Stimulated activated CD4-positive, alpha-beta T cell treated with anti-CD3 and anti-CD28 coated beads, Interleukin-1b, Interleukin-23, amount 100 ng/mL, for 1 hour (primary cell): ENCODE measurements at places on chromosomes 6 and 20.

GRCh38 chr6:29708432-29709179 is 14.6 kb upstream of the HLA-F start:
- DNase-seq, result no peak

DNA sequence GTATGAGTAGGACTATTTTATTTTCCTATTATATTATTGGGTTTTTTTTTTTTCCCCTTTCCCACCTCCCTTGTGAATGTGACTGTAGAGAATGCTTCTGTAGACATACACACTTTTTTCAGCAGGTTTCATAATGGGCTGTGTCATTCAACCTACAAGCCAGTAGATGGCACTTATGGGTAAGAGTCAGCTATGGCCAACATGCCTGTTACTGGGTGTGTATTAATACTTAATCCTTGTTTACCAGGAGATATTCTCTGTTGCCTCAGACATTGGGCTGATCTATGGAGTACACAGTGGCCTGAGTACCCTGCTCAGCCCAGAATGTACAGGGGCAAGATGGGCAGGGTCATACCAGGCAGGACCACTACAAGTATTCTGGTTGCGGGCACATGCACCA is 382.5 kb downstream of the EPHA7 start:
- DNase-seq, result no peak

GRCh38 chr6:13013681-13014503 is 297.3 kb downstream of the PHACTR1 start:
- DNase-seq, result no peak

- DNase-seq, result no peak
Observed at GRCh38 chr6:116577486-116577885, 6.2 kb downstream of the RWDD1 start.

- DNase-seq, result no peak
Observed at GRCh38 chr6:42441697-42442081, 10.0 kb downstream of the TRERF1 start.

- no peak for DNase-seq
Observed at GRCh38 chr6:14470671-14471070, 353.1 kb downstream of the CD83 start.

GRCh38 chr6:52576392-52577021 is 353 bp downstream of the TRAM2 start:
- no peak for DNase-seq

GRCh38 chr6:36946526-36946925 is 8.0 kb upstream of the PI16 start:
- DNase-seq, result no peak

GRCh38 chr6:133973109-133973971 is 20.3 kb downstream of the TBPL1 start:
- no peak for DNase-seq

DNA sequence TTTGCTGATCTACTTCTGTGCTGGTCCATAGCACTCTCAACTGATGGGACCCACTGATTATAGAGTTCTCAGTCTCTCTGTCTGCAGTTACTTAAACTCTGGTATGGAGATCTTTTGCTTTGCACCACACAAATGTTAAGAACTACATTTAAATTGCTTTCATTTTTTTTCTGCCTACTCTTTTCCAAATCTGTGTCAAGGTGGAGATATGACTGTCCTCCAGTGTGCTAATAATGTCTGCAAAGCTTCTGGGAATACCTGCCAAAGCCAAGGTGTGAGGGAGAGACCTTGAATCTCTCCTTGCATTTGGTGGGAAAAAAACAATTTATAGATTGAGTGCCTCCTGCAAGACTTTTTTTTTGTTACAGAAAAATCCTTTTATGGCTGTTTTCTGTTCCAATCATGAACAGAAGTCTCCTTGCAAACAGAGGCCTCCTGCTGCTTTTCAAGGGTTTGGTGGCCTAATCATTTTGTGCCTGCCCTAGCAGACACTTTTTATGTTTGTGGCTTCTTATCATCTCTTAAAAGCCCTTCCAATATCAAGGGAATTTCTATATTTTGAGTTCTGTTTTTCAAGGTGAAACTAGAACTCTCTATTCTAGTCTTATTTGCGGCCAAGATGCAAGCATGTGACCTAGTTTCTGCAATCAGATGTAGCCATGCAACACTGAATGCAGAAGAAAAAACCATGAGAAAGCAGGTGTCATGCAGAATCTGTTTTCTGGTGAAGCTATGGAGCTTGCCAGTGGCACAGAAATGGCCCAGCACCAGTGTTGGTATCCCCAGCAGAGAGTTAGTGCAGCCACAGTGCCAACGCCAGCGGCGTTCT is 23.2 kb upstream of the AKIRIN2 start:
- no peak for DNase-seq

DNA sequence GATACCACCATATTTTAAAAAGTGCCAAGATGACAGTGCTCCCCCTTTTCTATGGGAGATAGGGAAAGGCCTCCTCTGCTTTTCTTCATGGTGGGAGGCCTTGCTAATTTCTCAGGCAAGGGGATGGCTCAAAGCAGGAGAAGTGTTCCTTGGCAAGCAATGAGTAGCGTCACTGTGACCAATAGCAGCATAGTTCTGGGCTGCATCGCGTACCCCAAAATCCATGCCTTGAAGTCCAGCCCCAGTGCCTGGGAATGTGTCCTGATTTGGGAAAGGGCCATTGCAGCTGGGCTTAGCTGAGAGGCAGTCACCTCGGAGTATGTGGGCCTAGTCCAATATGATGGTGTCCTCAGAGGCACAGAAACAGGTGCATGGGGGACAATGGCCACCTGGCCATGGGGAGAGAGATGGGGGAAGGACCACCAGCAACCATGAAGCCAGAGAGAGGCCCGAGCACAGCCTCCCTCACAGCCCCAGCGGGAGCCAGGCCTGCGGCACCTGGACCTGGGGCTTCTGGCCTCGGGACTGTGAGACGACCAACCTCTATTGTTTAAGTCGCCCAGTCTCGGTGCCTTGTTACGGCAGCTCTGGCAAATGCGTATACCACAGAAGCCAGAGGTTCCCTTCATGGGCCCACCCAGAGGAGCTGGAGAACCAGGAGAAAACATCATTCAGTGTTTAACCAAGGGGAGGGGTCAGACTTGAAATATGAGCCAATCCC is 153.1 kb upstream of the RPS6KA2 start:
- DNase-seq, result no peak

- DNase-seq, result no peak
Observed at GRCh38 chr6:31615748-31616147, 714 bp downstream of the AIF1 start.

DNA sequence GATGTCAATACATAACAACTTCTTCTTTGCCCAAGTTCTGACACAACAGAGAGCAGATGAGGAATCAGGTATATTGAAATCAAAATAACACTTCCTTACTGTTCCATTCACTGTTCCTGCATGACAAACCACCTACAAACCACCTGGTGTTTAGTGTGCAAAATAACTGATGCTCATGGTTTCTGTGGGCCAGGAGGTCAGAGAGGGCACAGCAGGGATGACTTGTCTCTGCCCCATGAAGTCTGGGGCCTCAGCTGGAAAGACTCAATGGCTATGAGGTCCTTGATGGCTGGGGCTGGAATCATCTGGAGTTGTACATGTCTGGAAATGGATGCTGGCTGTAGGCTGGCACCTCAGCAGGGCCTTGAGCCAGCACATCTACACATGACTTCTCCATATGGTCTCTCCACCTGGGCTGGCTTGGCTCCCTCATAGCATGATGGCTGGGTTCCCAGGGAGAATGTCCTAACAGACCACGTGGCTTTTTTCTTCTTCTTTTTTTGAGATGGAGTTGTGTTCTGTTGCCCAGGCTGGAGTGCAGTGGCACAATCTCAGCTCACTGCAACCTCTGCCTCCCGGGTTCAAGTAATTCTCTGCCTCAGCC is 7.4 kb upstream of the COX4I2 start:
- no peak for DNase-seq

DNA sequence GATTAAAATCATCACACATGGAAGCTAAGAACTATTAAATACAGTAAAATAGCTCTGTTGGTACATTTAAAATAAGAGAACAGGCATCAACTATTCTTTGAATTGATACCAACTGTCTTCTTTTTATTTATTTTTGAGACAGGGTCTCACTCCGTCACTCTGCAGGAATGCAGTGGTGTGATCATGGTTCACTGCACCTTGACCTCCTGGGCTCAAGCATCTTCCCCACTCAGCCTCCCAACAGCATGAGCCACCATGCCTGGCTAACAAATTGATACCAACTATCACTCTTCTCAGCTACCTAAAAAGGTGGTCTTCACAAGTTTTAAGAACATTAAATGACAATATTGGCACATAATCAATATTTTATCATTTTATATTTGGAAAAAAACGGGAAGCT is 7.8 kb upstream of the PNISR start:
- DNase-seq, result no peak

DNA sequence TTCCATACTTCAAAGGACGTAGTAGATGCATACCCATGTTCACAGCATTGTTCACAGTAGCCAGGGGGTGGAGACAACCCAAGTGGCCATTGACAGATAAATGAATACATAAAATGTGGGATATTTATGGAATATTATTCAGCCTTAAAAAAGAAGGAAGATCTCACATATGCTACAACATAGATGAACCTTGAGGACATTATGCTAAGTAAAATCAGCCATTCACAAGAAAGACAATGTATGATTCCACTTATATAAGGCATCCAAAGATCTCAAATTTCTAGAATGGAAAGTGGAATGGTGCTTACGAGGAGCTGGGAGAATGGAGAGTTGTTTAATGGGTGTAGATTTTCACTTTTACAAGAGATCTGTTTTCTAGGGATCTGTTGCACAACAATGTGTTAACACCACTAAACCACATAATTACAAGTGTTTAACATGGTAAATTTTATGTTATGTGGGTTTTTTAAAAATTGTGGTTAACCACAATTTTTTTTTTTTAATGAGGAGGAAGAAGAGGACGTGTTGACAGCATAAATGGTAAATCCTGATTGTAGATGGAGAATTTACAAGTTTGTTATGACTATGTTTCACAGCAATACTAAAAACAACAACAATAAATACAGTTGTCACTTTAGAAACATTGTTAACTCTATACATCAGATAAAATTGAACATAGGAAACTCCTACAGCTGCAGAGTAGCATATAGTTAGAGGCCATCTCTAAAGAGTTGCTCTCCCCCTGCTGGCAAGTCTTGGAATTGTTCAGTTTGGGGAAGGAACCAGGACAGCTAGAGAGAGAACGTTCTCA is 41.6 kb downstream of the CCN2 start:
- DNase-seq, result peak; percentile 59

DNA sequence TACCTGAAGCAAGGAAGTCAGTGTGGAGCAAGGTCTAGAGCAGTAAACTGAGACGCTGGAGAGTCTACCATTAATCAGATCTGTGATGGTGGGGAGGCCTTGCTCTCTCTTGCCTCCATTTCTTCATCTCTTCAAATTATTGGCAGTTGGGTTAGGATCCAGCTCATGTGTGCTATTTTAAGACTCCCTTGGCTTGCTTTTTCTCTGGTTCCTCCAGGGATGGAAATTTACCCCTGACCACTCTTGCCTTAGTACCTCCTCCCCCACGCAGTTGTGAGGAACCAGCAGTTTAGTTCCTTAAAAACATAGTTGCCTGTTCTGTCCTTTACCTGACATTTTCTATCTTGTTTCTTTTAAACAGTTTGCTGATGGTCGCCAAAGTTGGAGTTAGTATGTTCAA is 7.4 kb downstream of the TMEM14C start:
- DNase-seq, result no peak

- no peak for DNase-seq
Observed at GRCh38 chr6:62338477-62338876, 52.5 kb upstream of the KHDRBS2 start.

GRCh38 chr6:116596815-116597214 is 19.5 kb upstream of the RSPH4A start:
- DNase-seq, result no peak

GRCh38 chr20:48040491-48040890 is 255.2 kb upstream of the SULF2 start:
- no peak for DNase-seq

DNA sequence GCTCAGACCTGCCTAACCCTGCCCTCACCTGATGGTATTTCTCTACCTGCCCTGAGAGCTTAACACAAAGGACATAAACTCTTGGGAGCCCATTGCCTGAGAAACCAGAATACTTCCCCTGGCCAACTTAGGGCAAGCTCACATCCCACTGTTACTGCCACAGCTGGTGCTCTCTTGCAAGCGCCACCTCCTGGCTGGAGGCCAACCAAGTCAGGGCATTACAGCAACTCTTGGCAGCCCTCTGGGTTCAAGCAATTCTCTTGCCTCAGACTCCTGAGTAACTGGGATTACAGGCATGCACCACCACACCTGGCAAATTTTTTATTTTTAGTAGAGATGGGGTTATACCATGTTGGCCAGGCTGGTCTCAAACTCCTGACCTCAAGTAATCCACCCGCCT is 70.1 kb downstream of the HECA start:
- no peak for DNase-seq

GRCh38 chr6:142293121-142293520 is 8.7 kb upstream of the ADGRG6 start:
- DNase-seq, result no peak

- no peak for DNase-seq
Observed at GRCh38 chr6:3277251-3277650, 18.5 kb downstream of the PSMG4 start.

DNA sequence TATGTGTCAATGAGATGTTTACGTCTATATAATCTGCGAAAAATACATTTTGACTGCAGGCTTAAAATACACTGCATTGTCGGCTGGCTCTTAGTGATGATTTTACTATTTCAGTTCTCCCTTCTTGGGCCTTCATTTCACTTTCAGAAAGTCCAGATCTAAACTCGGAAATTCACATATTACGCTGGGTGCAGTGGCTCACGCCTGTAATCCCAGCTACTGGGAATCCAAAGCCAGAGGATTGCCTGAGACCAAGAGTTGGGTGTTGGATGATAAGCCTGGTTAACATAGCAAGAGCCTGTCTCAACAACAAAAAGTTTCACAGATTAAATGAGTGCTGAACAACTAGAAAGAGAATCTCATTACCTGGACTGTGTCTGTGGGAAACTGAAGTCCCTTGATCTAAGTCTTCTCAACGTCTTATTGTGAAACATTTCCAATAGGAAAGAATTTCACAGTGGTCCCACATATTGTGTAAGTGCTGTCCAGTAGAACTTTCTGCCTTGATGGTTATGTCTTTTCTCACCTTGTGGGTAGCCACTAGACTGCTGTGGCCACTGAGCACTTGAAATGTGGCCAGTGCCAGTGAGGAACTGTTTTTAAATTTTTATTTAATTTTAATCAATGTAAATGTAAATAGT is 1.9 kb downstream of the GINM1 start:
- no peak for DNase-seq

DNA sequence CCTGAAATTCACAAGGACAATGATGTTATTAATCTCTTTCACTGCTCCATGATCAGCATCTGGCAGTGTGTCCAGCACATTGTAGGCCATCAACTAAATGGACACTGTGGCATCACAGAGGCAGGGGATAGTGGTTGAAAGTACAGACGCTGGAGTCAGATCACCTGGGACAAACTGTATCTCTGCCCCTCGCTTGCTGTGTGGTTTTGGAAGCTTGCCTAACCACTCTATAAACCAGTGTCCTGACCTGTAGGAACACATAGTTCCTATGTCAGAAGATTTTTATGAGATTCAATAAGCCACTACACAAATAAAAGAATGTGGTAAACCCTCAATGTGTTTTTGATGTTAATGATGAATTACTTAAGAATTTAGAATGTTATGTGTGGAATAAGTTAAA is 219.3 kb upstream of the RNF217 start:
- DNase-seq, result no peak
